ENCODE measurements at places on chromosomes 6 and 20. TPM values are rescaled to one million over a fixed set of nuclear protein-coding genes. Genes with fewer than 3 reads are reported as not detected.

Gene SPATA25
- 2.6 TPM for total RNA-seq

Gene HLA-DOB
- total RNA-seq = not detected

Gene TINAG
- 0.52 TPM for total RNA-seq

Gene ESR1
- 1.0 TPM for total RNA-seq

Gene SULF2
- total RNA-seq = 32.9 TPM

Gene BPIFB3
- not detected for total RNA-seq

Data from skeletal muscle tissue (tissue), 5 donors.